ENCODE measurements at places on chromosomes 2 and 18.

GRCh38 chr18:74273394-74273793 lies 18.4 kb downstream of the CYB5A start:
- DNase-seq: no peak

- no peak for DNase-seq
Measured at GRCh38 chr2:14194233-14194632, 438.3 kb upstream of the LRATD1 start.

DNA sequence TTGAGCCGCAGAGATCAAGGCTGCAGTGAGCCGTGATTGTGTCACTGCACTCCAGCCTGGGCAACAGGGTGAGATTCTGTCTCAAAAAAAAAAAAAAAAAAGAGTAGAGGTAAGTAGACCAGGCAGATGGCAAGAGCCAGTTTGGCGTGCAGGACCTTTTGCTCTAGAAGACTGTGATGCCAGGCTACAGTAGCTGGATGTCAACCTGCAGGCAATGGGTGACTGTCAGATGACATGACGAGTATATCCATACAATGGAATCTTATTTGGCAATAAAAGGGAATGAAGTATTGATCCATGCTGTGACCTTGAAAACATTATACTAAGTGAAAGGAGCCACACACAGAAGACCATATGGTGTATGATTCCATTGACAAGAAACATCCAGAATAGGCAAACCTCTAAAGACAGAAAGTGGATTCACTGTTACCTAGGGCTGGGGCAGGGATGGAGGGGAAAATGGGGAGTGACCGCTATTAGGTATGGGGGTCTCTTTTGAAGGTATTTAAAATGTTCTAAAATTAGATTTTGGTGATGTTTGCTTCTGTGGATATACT lies 11.2 kb upstream of the DGUOK start:
- no peak for DNase-seq

DNA sequence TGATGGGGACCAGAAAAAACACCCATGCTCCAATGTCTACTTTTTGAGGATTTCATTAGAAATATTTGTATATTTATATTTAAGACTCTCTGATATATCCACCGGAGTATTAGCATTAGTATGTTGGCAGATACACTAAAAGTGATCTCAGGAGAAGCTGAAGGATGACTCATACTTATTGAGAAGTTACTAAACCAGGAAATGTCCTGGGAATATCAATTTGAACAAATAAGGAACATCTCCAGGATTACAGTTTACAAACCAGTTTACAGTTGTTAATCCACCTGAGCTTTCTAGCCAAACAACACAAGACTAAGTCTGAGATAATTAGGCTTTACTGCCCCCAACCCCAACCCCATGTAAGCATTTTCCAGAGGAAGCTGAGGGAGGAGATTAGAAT lies 16.1 kb upstream of the DPP4 start:
- DNase-seq: peak; percentile 79

GRCh38 chr2:44342854-44343253 lies 18.4 kb downstream of the PREPL start:
- DNase-seq: peak; percentile 39

- DNase-seq: no peak
Measured at GRCh38 chr2:25366629-25367028, 24.9 kb upstream of the DNMT3A start.

GRCh38 chr2:237695201-237695780 lies 67.9 kb downstream of the LRRFIP1 start:
- peak; percentile 98 for DNase-seq

DNA sequence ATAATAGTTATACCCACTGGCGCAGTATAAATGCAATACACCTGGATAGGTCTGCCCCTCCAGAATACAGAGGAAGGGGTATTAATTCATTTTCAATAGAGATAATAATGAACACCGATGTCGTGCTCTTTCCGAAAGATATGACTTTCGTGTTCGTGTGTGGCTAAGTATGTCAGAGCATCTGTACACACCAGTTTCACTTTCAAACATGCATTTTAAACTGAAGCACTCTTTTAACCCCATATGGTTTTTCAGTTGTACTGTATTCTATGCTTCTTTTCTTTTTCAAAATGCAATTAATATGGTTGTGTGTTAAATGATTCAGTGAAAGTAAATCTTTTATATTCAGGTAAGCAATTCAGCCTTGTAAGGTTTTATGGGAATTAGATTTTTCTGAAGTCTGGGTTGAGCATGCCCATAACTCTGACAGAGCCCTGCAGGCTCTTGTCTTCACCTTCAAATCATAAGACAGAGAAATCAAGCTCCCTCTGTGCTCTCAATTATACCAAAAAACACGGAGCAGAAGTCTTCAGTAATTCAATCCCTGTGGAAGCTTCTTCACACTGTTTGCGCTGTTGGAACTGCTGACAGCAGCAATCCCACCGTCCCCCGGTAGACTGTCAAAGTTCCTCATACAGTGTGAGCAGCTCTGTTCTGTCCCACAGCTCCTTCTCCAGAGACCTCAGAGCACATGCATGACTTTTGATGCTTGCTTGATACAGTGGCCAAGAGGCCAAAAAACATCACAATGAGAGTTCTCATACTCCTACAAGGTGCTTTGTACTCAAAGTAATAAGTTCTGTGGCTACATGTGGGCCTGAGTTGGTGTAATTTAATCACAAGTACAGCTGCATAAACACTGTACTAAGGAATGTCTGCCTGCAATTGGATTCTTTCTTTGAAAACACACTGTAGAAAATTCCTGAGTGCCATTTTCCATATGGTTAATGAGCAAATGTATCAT lies 186.8 kb downstream of the ZNF521 start:
- no peak for DNase-seq

GRCh38 chr2:134138115-134138514 lies 115.8 kb upstream of the MGAT5 start:
- no peak for DNase-seq

GRCh38 chr2:102346381-102347130 lies 9.0 kb upstream of the IL18R1 start:
- no peak for DNase-seq

DNA sequence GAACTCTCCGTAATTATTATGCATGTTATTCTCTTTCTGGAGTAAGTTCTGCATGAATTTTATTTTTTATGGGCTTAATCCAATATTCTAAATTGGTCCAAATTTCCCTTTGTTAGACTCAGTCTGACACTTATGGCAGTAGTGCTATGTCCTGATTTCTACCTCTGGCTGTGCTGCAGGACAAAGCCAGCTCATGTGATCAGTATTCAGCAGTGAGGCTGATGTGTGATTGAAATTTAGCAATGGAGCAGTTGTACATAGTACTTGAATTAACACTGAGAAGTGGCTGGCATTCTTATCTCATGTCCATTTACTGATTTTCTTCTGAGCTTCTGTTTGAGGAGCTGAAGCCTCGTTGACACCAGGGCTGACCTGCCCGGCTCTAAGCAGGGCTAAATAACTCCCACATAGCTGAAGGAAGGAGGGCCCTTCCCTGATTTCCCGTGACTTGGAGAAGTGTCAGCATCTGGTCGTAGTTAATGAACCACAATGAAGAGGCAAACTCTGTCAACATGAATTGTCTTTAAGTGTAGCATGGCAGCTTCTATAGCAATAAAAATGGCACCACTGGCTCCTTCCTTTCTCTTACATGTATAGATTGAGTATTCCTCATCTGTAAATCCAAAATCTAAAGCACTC lies 159.0 kb upstream of the RASGRP3 start:
- DNase-seq: no peak

GRCh38 chr2:228065686-228066085 lies 115.8 kb downstream of the SPHKAP start:
- DNase-seq: peak; percentile 69

GRCh38 chr2:62407401-62407800 lies 98.6 kb downstream of the TMEM17 start:
- no peak for DNase-seq

DNA sequence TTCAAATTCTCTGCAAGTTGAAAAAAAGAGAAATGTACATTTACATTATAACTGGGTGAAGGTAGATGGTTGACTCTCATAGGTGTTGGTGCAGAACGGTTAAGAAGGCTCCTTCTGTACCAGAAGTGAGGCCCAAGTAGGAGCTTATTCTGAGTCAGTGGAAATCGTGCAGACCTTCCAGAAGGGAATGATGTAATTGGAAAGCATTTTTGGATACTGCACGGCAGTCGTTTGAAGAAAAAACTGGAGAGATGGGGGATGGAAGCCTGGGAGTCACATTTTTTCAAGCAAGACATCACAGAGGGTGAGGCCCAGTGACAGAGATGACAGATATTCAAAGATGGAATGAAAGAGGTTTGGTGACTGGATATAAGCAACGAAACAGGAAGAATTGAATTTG lies 39.4 kb downstream of the HRH4 start:
- no peak for DNase-seq

DNA sequence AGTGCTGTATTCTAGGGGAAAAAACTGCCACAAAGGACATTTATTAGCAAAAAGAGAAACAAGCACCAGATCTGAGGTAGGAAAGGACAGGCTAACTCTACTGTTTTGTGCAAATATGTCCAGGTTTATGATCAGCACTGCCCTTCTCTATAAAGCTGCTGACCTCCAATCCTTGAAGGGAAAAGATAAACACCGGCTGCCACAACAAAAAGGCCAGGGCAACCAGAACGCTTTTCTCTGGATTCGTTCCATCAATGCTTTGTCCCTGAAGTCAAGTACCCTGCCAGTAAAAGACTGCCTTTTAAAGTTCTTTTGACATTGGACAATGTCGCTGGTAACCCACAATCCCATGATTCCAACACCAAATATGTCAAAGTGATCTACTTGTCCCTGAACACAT lies 21.0 kb downstream of the SMAD2 start:
- DNase-seq: no peak

DNA sequence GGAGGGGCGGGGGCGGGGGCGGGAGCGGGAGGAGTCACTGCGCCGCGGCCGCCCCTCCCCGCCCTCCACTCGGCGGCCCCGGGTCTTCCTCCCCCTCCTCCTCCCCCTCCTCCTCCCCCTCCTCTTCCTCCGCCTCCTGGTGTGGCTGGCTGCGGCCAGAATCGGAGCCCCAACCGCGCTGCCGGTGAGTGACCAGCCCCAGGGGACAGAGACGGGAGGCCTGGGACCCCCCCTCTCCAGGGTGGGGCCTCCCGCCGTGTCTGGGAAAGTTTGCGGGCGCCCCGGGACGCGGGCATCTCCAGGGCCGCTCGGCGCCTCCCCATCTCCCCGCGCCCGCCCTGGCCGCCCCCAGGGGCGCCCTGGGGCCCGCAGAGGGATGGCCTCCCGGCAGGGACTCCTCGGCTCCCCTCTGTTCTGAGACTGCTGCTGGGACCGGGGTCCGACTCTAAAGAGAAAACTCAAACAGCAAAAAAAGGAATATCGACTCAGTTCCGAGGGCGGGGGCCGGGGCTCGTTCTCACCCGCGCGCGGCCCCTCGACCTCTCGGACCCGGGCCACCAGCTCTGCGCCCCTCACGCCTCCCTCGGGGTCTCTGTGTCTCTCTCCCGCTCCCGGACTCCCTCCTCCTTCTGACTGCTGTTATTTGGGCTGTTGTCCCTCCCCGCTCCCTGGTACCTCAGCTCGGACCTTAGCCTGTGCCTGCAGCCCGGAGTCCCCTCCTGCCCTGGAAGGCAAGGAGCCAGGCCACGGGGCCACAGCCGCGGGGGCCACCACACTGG lies at the start of gene STON1:
Gene STON1 (plus strand): TSS at position 122 of the 779 bp plus-strand sequence. CDS start 50,480 bp downstream, outside the sequence.
- peak; percentile 40 for DNase-seq

GRCh38 chr2:10375570-10376281 lies 72.4 kb downstream of the ODC1 start:
- no peak for DNase-seq
